Mammary epithelial cell (primary cell): ENCODE measurements at places on chromosomes 11 and 22. TPM values are rescaled to one million over a fixed set of nuclear protein-coding genes. Genes with fewer than 3 reads are reported as not detected.
A peak's percentile ranks its signal among the peaks of the same experiment; 100 is the strongest.

The TSSK2 gene
- 0.16 TPM in 1 of 2 replicates, not detected in the other for total RNA-seq

- DNase-seq, result no peak
Observed at GRCh38 chr11:113615098-113615497, 91.0 kb downstream of the TMPRSS5 start.

DNA sequence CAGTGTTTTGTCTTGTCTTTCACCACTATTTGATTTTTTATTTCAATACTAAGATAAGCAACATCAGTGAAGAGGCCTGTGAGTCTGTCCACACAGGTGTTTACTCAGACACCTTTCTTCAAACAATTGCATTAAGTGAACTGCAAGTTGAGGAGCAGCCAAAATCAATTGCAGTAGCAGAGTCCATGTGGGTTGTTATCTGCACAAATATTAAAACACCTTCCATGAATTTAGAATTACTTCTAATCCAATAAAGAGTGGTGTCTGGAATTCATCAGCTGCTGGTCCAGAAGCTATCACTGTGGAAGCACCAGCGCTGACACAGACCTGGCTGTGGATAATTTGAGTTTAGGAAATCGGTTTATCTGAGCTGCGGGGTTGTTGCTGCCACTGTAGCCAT, 83.5 kb upstream of the FAT3 start:
- DNase-seq, result no peak

DNA sequence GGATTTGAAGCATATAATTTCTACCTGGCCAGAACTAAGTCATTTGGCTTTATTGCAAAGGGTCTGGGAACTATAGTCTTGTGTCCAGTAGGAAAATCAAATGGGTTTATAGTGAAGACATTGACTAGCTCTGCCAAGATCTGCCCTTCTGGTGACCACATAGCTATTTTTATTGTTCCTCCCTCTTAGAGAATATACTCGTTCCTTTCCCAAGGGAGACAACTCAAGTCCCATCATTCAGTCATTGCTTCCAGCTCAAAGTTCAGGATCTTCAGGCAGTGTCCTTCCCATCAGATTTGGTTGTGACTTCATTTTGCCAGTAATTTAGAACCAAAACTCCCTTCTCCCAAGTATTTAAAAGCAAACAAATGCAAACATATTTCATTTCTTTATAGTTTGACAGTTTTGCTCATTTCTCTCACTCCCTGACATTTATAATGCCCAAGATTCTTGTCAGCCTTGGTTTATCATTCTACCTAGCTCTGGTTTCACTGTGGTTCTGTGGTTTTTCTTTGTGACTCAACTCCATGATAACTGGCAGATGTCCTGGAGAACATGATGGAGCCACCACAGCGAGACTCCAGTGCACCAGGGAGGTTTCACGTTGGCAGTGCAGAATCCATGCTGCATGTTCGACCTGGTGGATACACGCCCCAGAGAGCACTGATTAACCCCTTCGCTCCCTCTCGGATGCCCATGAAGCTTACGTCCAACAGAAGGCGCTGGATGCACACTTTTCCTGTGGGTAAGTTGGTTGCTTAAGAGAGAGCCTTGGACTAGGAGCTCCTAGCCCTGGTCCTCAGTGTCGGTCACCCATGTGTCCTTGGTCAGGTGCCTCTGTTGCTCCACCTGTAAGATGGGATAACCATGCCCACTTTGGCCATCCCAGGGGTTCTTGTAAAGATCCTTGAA, 64.9 kb downstream of the DEPDC5 start:
- DNase-seq, result peak; percentile 63

DNA sequence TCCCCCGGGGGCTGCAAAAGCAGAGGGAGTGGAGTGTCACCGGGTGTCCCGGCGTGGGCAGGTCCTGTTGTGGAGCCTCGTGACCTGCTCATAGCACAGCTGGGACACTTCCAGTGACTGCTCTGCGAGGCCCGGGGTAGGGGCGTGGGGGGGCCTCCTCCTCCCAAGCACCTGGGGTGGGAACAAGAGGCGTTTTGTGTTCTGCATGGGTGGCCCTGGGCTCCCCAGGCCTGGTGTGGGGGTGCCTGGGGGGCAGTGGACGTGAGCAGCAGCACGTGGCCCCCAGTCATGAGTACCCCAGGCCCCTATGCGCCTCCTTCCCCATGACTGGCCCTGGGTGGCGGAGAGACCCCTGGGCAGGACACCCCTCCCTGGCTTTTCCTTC, 104.7 kb downstream of the KCNQ1 start:
- DNase-seq, result no peak
